Activated naive CD8-positive, alpha-beta T cell treated with anti-CD3 and anti-CD28 coated beads for 36 hours (primary cell): ENCODE measurements at places on chromosomes 1 and 21. TPM values are rescaled to one million over a fixed set of nuclear protein-coding genes. Genes with fewer than 3 reads are reported as not detected.

Gene TCP10L
- 0.52 TPM for total RNA-seq

DNA sequence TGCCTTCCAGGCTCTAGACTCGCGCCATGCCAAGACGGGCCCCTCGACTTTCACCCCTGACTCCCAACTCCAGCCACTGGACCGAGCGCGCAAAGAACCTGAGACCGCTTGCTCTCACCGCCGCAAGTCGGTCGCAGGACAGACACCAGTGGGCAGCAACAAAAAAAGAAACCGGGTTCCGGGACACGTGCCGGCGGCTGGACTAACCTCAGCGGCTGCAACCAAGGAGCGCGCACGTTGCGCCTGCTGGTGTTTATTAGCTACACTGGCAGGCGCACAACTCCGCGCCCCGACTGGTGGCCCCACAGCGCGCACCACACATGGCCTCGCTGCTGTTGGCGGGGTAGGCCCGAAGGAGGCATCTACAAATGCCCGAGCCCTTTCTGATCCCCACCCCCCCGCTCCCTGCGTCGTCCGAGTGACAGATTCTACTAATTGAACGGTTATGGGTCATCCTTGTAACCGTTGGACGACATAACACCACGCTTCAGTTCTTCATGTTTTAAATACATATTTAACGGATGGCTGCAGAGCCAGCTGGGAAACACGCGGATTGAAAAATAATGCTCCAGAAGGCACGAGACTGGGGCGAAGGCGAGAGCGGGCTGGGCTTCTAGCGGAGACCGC, 2.0 kb upstream of the OLIG2 start:
- no peak for DNase-seq

DNA sequence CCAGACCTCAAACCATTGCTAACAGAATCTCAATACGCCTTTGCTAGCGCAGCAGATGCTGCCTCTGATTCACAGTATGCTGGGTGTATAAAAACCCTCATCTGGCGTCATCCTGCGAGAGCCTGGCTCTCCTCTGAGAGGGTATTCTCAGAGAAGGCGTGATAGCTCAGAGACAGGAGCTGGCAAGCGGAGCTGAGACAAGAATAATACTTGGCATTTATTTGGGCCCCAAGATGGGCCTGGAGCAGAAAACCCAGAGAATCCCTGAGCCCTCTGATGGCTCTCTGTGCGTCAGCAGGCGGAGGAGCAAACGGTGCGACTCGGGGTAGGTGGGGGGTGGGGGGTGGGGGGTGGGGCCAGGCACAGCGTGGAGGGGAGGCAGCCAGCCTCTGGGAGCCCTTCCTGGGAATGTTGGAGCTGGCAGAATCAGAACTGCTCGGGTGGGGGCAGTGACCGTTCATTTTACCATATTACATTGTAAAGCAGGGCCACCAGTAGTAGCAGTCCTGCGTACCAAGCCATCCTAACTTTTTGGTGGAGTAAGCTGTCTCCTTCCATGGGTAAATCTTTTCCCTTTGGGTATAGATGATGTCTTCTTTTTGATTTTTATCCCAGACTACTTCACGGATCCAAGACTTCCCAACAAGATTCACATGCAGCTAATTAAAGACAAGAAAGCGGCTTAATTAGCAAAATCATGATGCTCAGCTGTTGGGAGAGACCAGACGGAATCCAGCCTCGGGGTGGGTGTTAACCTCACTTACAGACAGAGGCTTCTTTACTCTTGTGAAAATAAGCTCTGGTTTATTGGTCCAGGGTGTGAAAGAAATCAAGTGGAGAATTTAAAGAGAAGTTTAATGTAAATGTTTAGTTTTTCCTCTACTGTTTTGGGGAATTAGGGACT, 7.1 kb downstream of the RIIAD1 start:
- no peak for DNase-seq

DNA sequence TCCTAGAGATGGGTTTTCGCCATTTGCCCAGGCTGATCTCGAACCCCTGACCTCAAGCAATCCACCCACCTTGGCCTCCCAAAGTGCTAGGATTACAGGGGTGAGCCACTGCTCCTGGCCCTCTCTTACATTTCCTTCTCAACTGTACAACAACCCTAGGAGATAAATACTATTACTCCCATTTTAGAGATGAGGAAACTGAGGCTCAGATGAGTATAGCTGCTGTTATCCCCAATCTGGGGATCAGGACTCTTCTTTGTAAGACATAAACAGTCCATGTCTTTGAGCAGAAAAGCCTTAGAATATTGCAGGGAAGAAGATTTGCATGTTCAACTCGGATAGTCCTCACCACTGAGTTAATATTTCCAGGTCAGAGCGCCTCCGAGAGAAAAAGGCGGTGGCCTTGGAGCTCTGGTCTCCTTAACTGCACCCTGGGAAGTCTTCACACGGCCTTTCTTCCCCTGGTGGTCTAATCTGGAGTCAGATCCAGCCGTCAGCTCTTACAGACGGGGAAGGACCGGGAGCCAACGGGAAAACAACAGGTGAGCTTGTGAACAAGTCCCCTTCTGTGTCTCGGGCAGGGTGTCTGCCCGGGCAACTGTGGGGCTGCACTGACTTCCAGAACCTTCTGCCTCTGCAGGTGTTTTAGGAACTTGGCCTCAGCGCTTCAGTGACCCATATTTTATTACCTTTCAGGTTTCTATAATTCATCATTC, 5.9 kb upstream of the OLIG1 start:
- DNase-seq: no peak

DNA sequence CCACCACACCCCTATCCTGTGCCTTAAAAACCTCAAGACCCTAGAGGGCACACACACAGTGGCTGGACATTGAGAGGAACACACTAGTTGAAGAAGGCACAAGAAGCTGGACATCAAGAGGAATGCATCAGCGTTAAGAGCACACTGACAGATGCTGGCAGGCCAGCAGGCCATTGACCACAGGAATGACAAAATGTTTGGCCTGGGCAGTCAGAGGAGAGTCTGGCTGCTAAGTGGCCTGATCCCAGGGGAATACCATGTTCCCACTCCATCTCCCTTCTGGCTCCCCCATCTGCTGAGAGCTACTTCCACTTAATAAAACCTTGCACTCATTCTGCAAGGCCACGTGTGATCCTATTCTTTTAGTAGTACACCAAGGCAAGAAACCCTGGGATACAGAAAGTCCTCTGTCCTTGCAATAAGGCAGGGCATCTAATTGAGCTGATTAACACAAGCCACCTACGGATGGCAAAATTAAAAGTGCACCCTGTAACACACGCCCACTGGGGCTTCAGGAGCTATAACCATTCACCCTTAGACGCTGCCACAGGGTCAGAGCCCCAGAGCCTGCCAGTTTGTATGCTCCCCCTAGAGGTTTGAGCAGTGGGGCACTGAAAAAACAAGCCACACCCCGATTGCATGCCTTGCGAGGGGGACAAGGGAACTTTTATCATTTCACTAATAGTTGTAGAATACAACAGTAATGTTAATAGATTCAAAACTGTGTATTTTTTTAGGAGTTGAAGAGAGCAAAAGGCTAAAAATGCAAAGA, 1216.1 kb upstream of the NCAM2 start:
- no peak for DNase-seq

DNA sequence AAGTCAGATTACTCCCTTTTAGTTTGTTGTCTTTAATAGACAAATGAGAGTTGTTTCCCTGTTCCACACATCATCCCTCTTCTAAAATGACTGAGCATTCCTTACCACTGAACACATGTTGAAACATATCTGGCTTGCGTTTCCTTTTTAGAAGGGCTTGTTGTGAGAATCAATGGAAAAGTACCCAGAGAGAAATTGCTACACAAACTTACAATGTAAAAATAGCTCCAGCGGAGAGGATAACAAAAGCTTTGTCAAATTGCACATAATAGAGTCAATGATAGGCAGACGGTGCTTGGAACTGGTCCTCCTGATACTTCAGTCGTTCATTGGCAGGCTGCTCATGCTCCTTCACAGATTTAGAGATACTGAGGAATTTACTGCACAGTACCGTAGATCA, 123.9 kb downstream of the CYYR1 start:
- DNase-seq: no peak

GRCh38 chr1:90786709-90787108, 69.6 kb upstream of the BARHL2 start:
- no peak for DNase-seq
